ENCODE measurements at places on chromosomes 1 and 21.

DNA sequence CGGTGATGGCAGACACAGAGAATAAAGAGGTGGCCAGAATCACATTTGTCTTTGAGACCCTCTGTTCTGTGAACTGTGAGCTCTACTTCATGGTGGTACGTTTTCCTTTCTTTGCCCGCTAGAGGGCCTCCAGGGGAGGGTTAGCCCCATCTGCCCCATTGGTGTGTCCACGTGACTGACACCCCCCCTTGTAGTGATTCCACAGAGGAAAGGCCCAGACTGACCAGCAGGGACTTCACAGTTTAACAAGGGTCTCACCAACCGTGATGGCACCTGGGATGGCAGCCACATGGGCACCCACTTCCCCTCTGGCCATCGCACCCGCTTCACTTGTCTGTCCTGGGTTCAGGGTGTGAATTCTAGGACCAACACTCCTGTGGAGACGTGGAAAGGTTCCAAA is 22.3 kb upstream of the SARS1 start:
- no peaks in the 10 kb centered on the region for H3K36me3 ChIP-seq
- no peak overlapping the region for H3K4me3 ChIP-seq
- no peak overlapping the region for H3K27ac ChIP-seq
- H3K27me3 ChIP-seq, result no peaks in the 10 kb centered on the region
- peaks cover 7% of the 10 kb centered on the region for H3K4me1 ChIP-seq

GRCh38 chr1:46219551-46220520 is 16.7 kb downstream of the LURAP1 start:
- no peaks in the 10 kb centered on the region for H3K36me3 ChIP-seq
- H3K4me3 ChIP-seq, result no peak overlapping the region
- no peak for DNase-seq
- H3K27me3 ChIP-seq, result no peaks in the 10 kb centered on the region

DNA sequence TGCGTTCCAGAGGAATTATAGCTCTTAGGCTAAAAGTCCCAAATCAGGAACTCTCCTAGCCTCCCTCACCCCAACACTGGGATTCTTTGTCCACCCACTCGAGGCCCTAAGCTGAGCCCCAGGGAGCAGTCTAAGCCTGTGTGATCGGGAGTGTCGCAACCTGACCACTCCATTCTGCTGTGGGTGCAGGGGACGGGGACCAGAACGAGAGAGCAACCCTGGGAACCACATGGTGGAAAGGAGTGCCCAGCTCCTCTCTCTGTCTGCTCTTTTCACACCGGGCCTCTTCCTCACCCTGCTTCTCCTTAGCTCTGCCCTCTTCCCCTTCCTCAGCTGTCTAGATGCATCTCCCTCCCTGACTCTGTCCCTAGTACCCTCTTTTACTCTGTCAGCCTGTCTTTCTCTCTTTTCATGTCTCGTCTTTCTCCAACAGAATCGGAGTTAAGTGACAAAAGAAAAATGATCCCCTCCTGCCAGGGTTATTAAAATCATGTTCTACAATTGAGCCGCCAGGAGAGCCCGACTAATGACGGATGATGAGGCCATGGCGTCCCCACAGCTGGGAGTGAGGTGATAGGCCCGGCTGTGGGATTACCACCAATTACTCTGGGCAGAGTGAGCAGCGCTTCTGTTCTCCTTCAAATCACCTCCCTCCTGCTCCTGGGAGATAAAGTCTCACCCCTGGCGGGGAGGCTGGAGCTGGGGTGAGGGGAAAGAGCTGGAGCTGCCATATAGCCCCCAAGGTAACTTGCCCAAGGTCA is 34.5 kb upstream of the CSF3R start:
- H3K36me3 ChIP-seq, result no peaks in the 10 kb centered on the region
- no peaks in the 10 kb centered on the region for H3K4me1 ChIP-seq
- no peaks in the 10 kb centered on the region for H3K27me3 ChIP-seq
- no peak overlapping the region for H3K4me3 ChIP-seq
- no peak overlapping the region for H3K27ac ChIP-seq
- no peak for DNase-seq

- H3K27me3 ChIP-seq, result no peaks in the 10 kb centered on the region
- peaks cover 19% of the 10 kb centered on the region for H3K4me1 ChIP-seq
- no peak for DNase-seq
- no peak overlapping the region for H3K4me3 ChIP-seq
- H3K27ac ChIP-seq, result peak overlapping the region; percentile 47
These were observed 38.2 kb downstream of the ZBTB17 start for GRCh38 chr1:15937706-15938168.

GRCh38 chr1:217268058-217268457 is 362.8 kb downstream of the GPATCH2 start:
- H3K4me1 ChIP-seq, result peaks cover 8% of the 10 kb centered on the region
- DNase-seq, result no peak
- H3K4me3 ChIP-seq, result no peak overlapping the region

DNA sequence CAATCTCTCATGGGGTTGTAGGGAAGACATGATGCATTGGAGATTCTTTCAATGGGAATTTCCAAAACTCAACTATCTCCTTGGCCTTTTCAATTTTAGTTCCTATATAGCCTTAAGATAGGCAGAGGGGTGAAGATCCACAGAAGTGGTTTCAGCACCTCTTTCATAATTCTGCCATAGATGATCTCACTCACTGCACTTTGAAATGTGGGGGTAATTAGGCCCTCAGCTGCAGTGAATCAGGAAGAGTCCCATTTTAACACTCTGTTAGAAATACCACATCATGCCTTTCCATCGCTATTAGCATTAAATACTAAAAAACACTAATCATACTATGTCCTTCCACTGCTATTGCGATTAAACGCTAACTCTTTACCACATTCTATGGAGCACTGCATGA is 25.1 kb upstream of the EEIG2 start:
- no peaks in the 10 kb centered on the region for H3K4me1 ChIP-seq
- no peaks in the 10 kb centered on the region for H3K36me3 ChIP-seq
- no peak for DNase-seq
- no peak overlapping the region for H3K4me3 ChIP-seq
- peaks cover 6% of the 10 kb centered on the region for H3K27me3 ChIP-seq

GRCh38 chr1:50972766-50973165 is 2.7 kb downstream of the CDKN2C start:
- no peaks in the 10 kb centered on the region for H3K36me3 ChIP-seq
- DNase-seq, result no peak
- no peak overlapping the region for H3K27ac ChIP-seq
- H3K4me3 ChIP-seq, result no peak overlapping the region

GRCh38 chr1:85074365-85074964 is 26.2 kb upstream of the MCOLN3 start:
- no peak overlapping the region for H3K4me3 ChIP-seq
- DNase-seq, result no peak
- no peaks in the 10 kb centered on the region for H3K36me3 ChIP-seq
- no peaks in the 10 kb centered on the region for H3K27me3 ChIP-seq
- no peaks in the 10 kb centered on the region for H3K4me1 ChIP-seq

GRCh38 chr1:94351481-94351880 is 66.7 kb upstream of the ABCD3 start:
- H3K27me3 ChIP-seq, result peaks cover 18% of the 10 kb centered on the region
- H3K27ac ChIP-seq, result no peak overlapping the region
- DNase-seq, result no peak
- no peak overlapping the region for H3K4me3 ChIP-seq
- no peaks in the 10 kb centered on the region for H3K36me3 ChIP-seq
- H3K4me1 ChIP-seq, result no peaks in the 10 kb centered on the region

DNA sequence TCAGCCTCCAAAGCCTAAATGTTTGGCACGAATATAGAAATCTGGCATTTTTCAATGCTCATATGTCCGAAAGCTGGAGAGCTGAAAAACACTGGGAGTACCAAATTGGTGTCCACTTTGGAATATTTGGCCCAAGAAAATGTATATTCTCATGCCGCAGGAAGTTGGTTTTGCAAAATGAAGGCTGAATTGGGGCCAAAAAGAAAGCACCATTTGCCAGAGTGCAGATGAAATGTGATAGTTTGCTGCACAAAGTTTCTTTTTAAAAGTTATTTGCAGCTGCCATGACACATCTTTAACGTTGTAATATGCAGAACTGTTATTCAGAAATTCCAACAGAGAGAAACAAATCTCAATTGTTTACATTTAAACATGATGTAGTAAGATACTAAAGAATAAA is 124.2 kb upstream of the LYPLAL1 start:
- no peak overlapping the region for H3K4me3 ChIP-seq
- H3K27ac ChIP-seq, result no peak overlapping the region
- no peaks in the 10 kb centered on the region for H3K36me3 ChIP-seq

GRCh38 chr1:23163395-23163794 is 5.3 kb downstream of the LUZP1 start:
- no peak overlapping the region for H3K27ac ChIP-seq
- no peaks in the 10 kb centered on the region for H3K27me3 ChIP-seq
- peaks cover 21% of the 10 kb centered on the region for H3K4me1 ChIP-seq
- DNase-seq, result no peak
- no peak overlapping the region for H3K4me3 ChIP-seq

- no peak overlapping the region for H3K4me3 ChIP-seq
- no peaks in the 10 kb centered on the region for H3K27me3 ChIP-seq
- no peak for DNase-seq
- peaks cover 33% of the 10 kb centered on the region for H3K4me1 ChIP-seq
These were observed 143.2 kb downstream of the RASAL2 start for GRCh38 chr1:178237121-178237520.

DNA sequence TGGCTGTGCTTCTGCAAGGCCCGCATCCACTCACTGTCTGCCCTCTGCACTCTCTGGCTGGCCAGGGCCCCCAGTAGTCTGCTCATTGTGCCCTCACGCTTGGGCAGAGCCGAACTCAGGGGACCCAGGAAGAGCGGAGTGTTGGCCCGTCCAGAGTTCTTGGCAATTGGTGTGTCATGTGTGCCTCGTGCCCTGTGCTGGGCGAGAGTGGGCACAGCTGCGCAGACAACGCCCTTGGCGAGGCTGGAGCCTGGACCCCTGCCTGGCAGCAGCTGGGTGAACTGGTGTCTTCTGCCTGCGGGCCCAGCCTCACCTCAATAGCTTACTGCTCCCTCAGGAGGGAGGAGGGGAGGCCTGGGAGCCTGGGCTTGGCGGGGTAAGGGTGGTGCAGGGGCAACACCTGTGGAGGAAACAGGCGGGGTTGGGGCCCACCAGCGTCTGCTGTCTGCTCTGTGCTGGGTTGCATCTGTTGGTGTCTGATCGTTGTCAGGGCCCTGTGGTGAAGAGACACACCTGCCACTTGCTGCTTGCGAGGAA is 2.1 kb downstream of the GUK1 start:
- DNase-seq, result no peak
- H3K27me3 ChIP-seq, result peaks cover 2% of the 10 kb centered on the region
- peaks cover 20% of the 10 kb centered on the region for H3K4me1 ChIP-seq
- peaks cover 2% of the 10 kb centered on the region for H3K36me3 ChIP-seq
- H3K27ac ChIP-seq, result peak overlapping the region; percentile 10

GRCh38 chr1:181568736-181569135 is 85.4 kb downstream of the CACNA1E start:
- H3K4me3 ChIP-seq, result no peak overlapping the region
- no peaks in the 10 kb centered on the region for H3K27me3 ChIP-seq
- H3K4me1 ChIP-seq, result no peaks in the 10 kb centered on the region

DNA sequence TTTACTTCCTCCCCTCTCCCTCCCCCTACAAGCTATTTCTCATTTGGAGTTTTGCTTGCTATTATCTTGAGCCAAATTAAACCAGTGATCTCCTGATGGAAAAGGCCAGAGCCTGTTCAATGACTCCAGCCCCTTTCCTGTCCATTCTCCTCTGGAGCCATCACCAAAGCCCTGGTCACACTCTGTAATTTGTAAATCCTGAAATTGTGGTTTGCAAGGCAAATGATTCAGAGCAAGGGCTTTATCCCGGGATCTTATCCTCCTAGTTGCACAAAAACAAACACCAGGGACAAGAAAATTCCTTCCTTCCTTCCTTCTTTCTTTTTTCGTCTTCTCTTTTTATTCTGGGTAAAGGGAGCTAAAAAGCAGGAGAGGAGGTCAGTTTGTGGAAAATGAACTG is 366.1 kb upstream of the ST6GALNAC5 start:
- peak; percentile 25 for DNase-seq
- no peak overlapping the region for H3K4me3 ChIP-seq
- no peaks in the 10 kb centered on the region for H3K4me1 ChIP-seq

DNA sequence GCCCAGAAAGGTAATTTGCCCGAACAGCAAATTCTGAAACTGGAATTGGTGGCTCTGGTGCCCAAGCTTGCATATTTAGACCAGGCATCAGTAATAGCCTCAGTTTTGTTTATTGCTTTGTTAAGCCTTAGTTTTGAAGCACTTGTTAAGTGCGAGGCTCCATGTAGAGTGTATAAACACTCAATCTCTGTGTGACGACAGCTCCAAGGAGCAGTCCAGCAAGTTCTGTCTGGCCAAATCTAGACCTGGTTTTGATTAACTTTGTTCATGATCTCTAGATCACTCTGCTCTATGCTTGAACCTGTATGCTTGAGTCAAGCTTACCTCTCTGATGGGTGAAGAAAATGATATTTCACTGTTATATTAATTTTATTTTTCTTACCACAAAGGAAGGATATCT is 37.4 kb downstream of the DOP1B start:
- no peak overlapping the region for H3K27ac ChIP-seq
- no peak overlapping the region for H3K4me3 ChIP-seq
- no peaks in the 10 kb centered on the region for H3K4me1 ChIP-seq
- H3K27me3 ChIP-seq, result no peaks in the 10 kb centered on the region

GRCh38 chr1:219582865-219583264 is 30.0 kb downstream of the ZC3H11B start:
- no peaks in the 10 kb centered on the region for H3K36me3 ChIP-seq
- H3K27me3 ChIP-seq, result no peaks in the 10 kb centered on the region
- DNase-seq, result no peak
- peaks cover 12% of the 10 kb centered on the region for H3K4me1 ChIP-seq
- no peak overlapping the region for H3K4me3 ChIP-seq

GRCh38 chr1:206738370-206739366 is 31.9 kb upstream of the IL19 start:
- DNase-seq, result no peak
- H3K4me1 ChIP-seq, result peaks cover 12% of the 10 kb centered on the region
- H3K27ac ChIP-seq, result no peak overlapping the region
- H3K27me3 ChIP-seq, result no peaks in the 10 kb centered on the region
- H3K36me3 ChIP-seq, result peaks cover 5% of the 10 kb centered on the region
